ENCODE measurements at places on chromosomes 2 and 18.

- no peak for DNase-seq
Measured at GRCh38 chr2:20534913-20535801, 88.3 kb downstream of the RHOB start.

DNA sequence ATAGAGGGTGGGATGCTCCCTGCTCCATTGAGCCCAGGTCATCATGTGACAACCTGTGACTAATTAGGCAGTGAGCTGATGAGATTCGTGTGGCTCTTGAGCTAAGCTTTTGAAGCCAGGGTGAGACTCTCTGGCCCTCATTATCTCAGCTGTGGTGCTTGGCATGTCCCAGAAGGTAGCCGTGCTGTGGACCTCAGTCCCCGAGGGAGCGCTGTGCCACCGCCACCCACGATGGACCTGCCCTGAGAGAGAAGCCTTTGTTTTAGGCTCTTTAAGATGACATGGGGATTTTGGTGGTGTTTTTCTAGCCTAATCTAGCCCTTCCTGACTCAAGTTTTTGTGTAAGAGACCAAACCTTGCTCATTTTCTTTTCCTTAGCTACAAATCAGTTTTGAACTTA lies 66.4 kb downstream of the NEDD4L start:
- DNase-seq = no peak

GRCh38 chr2:190668892-190669291 lies 20.0 kb downstream of the NAB1 start:
- no peak for DNase-seq

DNA sequence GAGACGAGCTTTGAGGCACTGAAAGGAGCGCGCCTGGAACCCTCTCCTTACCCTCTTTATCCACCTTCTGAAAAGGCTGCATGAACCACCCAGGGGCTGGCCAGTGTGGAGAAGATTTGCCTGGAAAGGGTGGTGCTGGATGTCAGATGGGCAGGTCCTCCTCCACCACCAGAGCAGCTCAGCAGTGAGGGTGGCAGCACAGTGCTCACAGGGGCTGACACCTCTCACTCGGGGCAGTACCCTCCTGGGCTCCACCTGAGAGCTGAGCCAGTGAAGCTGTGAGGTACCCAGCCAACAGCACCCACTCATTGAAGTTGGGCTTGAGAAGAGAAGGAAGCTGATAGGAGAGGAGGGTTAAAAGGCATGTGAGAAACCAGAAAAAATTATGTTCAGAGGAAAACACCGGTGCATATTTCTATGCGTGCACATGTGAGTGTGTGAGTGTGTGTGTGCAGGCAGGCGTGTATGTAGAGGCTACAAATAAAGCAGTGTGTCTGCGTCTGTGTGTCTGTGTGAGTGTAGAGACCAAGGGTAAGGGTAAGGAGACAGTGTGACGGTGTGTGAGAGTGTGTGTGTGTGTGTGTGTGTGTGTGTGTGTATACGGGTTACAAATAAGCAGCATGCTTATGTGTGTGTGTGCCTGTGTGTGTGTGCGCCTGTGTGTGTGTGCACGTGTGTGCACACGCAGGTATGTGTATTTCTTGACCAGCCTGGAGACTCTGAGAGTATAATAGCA lies 40.7 kb downstream of the TEX44 start:
- no peak for DNase-seq

DNA sequence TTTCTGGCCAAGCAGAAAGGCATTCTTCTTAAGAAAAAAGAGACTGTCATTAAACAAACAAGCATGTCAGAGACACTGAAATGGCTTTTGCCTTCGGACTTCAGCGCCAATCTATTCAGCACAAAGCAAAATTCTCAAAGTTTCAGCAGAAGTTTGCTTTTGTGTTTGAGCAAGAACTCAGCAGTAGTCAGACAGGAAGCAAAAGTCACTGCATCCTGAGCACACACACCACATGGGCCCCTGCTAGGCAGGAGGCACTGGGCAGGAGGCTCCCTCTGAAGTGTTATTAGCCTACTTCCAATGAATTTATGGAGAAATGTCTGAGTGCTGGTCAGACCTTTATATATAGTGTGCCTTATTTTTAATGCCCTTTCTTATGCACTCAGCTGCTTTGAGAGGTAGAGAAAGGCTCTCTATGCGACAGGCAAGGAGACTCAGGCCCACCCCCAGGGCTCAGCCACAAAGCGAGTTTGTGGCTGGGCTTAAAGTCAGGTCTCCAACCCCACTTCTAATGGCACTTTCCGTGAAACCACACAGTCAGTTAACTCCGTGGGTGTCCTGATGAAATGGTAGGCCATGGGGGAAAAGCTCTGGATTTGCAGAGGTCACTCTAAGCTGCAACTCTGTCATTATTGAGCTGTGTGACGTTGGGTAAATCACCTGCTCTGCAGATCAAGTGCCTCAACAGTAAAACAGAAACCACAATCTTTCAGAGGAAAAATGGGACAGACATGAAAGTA lies 161.0 kb upstream of the TMEM200C start:
- DNase-seq = peak; percentile 57

GRCh38 chr2:62453955-62454354 lies 52.0 kb downstream of the TMEM17 start:
- DNase-seq = no peak

DNA sequence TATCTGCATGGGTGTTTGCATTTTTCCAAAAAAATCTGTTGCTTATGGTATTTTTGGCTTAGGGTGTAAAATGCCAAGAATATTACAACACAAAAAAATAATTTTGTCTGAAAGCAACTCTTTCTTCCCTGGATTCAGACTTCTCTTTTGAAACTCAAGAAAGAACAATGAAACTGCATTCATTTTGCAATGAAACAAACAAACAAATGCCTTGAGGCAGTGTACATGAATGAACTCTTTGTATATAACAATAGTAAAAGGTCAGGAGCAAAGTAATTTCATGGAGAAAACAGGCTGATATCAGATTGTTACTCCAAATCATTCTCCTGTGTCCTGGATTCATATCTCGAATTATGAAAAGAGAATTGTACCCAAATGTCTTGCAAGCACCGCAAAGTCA lies 301.6 kb upstream of the CDH20 start:
- DNase-seq = no peak

DNA sequence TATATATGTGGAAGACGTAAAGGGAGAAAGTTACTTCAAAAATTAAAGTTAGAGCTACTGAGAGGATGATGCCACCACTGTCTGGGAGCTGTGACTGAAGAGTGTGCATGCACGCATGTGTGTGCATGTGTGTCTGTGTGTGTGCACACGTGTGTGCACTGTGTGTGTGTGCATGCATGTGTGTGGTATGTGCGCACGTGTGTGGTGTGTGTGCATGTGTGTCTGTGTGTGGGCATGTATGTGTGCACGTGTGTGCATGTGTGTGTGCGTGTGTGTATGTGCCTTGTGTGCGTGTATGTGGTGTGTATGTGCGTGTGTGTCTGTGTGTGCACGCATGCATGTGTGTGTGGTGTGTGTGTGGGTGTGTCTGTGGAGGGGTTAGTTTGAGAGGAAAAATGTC lies 473.4 kb downstream of the CMPK2 start:
- no peak for DNase-seq

- peak; percentile 16 for DNase-seq
Measured at GRCh38 chr2:208031608-208032019, 6.3 kb upstream of the PLEKHM3 start.

DNA sequence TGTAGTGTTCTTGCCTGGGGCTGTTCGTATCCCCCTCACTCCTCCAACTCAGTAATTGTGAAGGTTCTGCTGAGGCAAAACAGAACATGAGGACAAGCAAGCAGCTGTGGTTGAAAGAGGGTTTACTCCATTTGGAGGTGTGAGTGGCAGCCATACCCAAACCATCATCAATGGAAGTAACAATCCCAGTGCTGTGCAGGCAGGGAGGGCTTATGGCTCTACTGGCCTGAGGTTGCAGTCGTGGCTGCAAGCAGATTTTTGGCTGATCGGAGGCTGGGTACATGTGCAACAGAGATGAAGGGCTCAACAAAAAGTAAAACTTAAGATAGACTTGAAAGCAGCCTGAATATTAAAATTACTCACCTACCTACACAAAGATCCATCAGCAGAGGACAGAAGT lies 13.2 kb downstream of the SRSF7 start:
- no peak for DNase-seq

- no peak for DNase-seq
Measured at GRCh38 chr18:12571630-12572029, 86.3 kb downstream of the SPIRE1 start.

DNA sequence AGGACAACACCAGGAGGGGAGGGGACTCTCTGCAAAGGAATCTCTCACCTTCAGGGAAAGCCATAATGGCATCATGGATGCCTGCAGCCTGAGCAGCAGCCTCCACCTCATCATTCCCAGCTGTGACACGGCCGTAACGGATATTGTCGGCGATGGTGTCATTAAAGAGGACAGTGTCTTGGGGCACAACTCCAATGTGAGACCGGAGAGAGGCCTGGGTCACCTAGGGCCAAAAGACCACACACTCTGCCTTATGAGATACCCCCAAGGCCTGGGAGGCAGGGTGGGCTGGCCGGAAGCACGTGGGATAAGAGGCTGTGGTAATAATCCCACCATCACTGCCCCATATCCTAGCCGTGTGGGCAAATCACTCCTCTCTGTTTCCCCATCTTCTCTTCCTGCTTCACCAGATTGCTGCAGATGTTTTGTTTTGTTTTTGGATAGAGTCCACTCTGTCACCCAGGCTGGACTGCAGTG lies 4.3 kb downstream of the ZFAND2B start:
- DNase-seq = no peak

DNA sequence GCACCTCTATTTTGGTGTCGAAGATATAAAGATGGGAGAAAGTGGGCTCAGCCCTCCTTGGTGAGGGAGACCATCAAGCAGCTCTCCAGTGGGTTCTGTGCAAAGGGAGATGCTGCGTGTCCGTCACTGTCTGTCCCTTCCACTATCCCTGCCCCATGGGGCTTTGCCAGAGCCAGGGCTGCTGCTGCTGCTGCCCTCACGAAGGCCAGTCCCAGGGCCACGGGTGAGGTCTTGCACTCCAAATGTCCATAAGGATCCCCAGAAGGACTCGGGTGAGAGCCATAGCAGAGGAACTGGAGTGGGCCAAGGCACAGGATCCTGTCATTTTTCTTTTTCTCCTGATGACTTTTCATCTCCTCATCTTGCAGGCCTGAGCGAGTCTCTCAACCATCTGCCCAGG lies 3.7 kb upstream of the DIPK1C start:
- DNase-seq = no peak

DNA sequence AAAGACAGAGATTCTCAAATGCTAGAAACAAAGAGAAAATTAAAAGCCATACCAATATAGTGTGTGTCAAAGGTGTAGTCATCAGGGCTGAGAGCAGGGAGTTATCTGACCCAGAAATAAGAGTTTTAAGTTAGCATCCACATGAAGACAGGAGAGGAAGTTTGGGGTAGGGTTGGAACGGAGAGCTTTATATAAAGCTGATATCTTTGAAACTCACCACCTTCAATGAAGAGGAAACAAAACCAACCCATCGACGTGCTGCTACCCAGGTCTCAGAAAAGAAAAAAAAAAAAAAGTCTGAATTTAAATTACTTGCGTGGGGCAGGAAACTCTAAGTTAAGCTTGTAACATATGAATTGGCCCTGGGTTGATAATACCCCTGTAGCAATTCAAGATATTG lies 42.4 kb downstream of the ARL4C start:
- DNase-seq = no peak

DNA sequence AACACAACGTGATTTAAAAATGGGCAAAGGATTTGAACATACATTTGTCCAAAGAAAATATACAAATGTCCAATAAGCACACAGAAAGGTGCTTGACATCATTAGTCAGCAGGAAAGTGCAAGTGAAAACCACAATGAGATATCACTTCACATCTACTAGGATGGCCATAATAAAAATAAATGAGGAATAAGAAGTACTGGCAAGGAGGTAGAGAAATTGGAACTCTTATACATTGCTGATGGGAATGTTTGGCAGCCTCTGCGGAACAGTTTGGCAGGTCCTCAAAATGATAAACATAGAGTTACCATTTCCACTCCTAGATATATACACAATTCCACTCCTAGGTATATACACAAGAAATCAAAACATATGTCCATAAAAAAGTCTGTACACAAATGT lies 51.0 kb upstream of the PGAP1 start:
- DNase-seq = no peak

DNA sequence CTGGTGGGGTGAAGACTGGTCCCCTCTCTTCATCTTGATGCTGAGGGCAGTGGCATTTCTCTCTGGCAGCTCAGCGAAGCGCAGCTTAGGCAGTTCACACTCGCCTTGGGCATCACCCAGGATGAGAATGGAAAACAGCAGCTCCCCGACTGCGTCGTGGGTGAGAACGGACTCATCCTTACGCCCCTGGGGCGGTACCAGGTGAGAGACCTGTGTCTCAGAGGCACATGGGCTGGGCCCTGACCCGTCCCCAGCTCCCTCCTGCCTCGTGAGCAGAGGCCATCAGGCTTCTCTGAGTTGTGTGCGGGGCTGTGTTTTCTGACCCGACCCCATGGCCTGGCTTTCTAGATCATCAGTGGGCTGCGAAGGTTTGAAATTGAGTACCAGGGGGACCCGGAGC lies 8.2 kb upstream of the CCDC74A start:
- DNase-seq = no peak

GRCh38 chr2:100136310-100136709 lies 6.1 kb downstream of the AFF3 start:
- DNase-seq = no peak

- DNase-seq = peak; percentile 33
Measured at GRCh38 chr18:58216071-58216481, 172.1 kb downstream of the NEDD4L start.

GRCh38 chr2:70516596-70516995 lies 37.0 kb downstream of the TGFA start:
- DNase-seq = peak; percentile 14

DNA sequence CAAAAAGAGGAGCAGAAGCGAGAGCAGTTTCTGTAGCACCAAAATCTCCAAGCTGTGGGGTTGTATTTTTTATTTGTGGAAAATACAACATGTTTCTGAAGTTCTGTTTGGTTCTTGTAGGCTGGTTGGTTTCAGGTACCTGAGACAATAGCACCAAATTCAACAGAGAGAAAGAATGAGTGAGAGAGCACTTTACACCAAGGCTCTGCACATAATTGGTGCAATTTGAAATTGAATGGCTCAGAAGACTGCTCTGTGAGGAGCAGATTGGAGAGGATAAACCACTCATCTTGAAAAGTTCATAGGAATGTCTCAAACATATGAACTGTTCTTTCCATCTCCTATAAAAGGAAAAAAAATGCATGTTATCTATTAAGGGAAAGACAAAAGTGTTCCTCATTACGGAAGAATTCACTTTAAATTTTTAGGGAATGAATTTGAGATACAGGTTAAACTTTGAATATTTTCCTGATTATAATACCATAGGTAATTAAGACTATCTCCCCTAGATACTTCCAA lies 175.1 kb downstream of the ATAD2B start:
- peak; percentile 42 for DNase-seq

DNA sequence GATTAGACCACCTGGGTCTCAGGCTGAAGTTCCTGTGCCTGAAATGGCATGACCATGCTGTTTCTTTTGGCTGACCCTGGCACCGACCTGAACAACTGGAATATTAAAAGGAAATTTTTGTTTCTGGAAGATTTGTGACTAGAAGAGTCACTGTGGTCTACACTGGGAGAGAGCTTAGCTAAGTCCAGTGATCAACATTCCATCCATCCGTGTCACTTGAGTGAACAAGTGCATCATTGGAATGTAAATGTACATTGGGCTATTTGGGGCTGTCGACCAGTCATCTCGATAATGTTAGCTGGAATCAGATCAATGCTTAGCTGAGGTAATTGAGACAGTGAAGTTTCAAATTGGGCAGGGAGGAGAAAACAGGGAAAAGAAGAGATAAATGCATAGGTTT lies 95.4 kb upstream of the CCDC85A start:
- peak; percentile 15 for DNase-seq

- DNase-seq = no peak
Measured at GRCh38 chr2:162747021-162747420, 91.5 kb downstream of the KCNH7 start.
